ENCODE measurements at places on chromosomes 6 and 20.

- peak; percentile 56 for DNase-seq
These were observed 15.4 kb upstream of the SNHG17 start for GRCh38 chr20:38450412-38450975.

DNA sequence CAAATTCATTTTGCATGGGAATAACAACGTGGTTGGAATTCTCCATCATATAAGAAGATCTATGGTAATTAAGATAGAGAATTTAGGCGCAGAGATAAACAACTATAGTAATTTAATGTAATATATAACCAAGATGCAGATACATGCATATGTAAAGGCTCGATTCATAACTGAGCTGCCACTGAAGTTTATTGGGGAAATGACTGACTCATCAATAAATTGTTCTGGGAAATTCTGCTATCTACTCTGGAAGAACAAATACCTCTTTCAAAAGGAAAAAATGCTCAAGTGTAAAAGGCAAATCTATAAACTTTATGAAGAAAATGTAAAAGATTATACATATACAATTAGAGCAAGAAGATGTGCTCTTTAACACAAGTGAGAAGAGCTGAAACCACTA, 596.4 kb downstream of the MMUT start:
- DNase-seq = no peak

DNA sequence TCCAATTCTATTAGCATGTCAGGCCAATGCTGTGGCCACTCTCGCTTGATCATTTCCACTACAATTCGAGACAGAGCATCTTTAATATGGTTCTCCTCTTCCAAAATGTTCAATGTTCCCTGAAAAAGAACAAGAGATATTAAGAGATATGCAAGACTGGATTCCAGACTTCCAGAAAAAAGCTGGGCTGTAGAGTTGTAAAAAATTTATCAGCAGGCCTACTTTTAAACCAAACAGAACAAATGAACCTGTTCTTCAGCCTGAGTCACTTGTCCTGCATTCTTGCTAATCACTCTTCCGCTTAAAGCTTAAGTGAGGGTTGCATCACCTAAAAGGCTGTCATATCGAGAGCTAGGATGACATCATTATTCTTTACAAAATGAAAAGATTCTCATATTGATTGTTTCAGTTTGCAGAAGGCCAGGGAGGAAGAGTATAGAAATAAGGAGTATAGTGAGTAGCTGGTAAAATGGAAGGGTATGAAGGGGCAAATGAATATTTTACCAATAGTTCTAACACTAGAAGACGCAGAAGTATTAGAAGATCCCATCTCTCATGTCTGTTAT, 4.9 kb downstream of the XPO5 start:
- DNase-seq = peak; percentile 46

DNA sequence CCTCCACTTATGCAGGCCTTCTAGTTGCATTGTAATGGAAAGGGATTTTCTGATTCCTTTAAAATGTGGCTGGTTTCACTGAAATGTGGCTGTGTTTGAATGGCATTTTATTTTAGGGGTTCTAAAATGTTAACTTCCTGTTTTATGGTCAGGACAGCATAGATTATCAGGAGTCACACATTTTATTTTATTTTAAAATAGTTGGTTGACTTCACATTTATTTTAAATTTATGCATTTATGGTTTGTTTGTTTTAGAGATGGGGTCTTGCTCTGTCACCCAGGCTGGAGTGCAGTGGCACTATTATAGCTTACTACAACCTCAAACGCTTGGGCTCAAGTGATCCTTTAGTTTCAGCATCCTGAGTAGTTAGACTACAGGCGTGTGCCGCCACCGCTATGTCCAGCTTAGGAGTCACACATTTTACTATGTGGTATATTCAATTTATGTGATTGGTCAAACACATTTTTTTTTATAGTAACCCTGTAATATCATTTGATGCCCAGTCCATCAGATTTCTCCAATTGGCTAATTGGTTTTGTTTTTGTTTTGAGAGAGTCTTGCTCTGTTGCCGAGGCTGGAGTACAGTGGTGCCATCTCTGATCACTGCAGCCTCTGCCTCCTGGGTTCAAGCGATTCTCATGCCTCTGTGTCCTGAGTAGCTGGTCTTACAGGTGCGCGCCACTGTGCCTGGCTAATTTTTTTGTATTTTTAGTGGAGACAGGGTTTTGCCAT, 2.3 kb downstream of the DTD1 start:
- DNase-seq = no peak

DNA sequence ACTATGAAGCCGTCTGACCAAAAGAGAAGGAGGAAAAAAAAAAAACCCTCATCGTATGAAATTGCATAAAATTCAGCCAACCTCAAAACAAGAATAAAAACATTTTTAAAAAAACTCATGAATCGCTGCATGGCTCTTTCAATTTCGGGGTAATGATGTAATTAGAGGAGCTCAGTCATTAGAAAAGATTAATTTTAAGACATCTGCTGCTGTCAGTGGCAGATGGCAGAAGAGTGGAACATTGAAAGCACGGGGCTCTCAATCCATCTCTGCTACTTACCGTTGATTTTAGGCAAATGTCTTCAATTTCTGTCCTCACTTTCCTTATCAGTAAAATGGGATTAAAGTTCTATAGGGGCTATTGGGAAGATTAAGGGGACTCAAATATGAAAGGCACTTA, 79.1 kb downstream of the EYA2 start:
- no peak for DNase-seq

- DNase-seq = no peak
These were observed 106.4 kb upstream of the ASCC3 start for GRCh38 chr6:100987556-100987955.

- peak; percentile 43 for DNase-seq
These were observed 55.0 kb upstream of the VSX1 start for GRCh38 chr20:25136643-25137559.

DNA sequence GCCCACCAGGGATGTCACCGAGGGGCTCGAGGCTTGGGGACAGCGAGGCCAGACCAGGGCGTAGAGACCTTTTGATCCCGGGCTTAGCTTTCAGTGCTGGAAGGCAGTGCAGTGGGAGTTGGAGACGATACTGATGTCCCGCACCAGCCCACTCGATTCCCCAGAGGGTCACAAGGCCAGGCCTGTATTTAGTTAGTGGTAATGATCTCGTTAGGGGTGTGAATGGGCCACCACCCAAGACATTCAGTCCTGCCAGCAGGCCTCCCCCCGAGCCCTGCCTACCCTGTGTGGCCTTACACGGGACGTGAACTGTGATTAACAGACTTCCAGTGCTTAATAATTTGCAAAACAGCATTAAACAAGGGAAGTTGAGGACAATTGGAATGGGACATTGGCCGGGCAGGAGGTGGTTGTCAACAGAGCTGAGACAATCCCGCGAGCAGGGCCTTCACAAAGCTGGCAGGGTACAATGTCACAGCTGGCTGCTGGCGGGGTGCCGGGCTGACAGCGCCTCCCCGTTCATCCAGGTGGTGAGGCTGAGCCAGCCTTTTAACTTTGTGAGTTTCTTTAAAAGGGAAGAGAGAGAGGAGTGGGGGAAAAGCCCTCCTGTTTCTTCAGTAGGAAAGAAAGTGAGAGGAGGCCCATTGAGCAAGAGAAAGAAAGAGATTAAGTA, 175.3 kb upstream of the RALGAPA2 start:
- DNase-seq = no peak

DNA sequence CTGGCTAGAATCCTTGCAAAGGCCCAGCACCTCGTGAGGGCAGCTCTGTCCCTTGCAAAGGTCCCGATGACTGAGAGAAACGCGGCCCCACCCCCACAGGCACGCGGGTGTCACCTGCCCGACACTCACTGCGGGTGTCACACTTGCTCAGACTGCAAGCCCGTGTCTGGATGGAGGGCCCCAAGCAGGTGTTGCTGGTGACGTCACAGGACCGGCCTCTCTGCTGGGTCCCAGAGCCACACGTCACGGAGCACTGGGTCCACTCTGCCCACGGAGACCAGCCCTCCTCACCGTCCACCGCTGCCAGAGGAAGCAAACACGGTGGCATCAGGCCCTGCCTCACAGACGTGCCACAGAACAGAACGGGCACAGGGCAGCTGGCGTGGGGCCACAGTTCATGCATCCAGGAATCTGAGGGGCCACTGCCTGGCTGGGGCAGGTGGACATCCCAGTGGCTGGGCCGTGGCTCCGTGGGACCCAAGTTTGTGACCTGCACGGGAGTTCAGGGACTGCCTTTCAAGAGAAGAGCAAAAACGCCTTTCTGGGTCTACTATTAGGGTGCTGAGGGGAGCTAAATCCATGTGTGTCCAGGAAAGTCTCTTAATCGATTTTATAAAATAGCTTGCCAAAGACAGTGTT, 16.0 kb downstream of the THBS2 start:
- DNase-seq = no peak

DNA sequence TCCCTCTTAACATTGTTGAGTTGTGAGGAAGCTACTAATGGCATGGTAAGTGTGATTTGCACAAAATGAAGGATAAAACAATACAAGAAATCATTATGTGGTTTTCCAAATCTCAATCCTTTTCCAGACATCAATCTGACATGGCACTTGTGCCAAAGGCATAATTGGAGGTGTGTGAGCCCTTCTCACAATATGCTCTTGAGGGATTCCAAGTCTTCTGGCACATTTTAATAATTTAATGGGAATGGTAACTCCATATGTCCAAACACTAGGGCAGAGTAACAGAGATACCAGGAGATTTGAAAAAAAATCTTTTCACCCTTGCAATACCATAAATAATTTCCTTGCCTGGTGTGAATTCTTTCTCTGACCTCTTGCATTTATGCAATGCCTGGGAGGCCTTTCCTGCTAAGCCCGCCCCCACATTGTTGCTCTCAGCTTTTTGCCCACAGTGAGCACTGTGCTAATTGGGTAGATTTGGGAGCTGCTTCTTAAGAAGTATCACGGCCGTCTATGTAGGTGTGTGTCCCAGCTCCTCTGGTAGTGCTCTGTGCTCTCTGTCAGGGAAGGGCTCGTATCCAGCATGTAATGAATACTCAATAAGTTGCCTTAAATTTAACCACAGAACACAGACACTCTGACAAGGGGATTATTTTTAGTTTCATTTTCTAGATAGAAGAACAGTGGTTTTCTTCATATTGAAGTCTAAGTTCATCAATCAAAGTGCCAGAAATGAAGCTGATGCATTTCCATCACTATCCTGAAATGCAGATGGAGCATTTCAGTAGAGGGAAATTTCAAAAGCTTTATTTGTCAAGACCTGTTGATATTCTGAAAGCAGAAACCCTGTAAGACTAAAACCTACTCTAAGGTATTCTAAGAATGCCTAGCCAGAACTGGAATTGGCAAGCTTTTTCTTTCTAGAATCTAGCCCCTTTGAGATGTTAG, 54.4 kb upstream of the CEP85L start:
- DNase-seq = no peak

GRCh38 chr6:132887204-132887603, 72.8 kb downstream of the RPS12 start:
- no peak for DNase-seq

GRCh38 chr20:24665741-24666191, 196.3 kb downstream of the SYNDIG1 start:
- DNase-seq = no peak

- DNase-seq = no peak
These were observed 102.2 kb downstream of the DCDC2 start for GRCh38 chr6:24255676-24256075.

DNA sequence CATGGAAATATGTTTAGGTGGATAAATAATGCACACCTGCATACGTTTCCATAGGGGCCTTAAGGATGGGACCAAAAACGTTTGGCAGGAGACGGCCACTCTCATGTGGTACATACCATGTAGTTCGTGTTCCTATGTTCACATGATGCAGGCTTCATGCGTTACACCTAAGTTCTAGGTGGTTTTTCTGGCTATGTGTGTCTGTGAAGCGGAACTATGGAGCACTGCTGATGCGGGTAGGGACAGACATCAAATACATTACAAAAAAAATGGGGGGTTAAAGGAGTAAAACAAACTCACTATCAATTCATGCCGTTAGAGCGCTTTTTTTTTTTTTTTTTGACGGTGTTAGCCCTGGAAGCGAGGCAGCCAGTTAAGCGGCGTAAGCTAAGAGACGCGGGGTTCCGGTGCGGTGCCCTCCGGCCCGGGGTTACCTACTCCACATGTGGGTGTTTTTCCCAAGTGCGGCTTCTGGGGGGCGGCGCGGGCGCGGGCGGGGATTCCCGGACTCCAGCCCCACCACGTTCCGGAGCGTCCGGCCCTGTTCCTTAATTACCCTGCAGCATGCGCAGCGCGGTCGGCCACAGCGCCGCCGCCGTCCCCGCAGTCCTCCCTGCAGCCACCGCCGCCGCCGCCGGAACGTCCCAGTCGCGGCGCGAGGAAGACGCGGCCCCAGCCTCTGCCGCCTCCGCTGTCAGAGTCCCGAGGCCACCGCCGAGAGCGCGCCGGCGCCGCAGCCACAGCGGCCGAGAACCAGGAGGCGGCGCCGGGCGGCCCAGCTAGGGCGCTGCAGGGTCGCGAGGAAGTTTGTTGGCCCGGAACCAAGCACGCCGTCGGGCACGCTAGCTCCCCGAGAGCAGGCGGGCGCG, 648 bp downstream of the COL19A1 start:
- DNase-seq = no peak

DNA sequence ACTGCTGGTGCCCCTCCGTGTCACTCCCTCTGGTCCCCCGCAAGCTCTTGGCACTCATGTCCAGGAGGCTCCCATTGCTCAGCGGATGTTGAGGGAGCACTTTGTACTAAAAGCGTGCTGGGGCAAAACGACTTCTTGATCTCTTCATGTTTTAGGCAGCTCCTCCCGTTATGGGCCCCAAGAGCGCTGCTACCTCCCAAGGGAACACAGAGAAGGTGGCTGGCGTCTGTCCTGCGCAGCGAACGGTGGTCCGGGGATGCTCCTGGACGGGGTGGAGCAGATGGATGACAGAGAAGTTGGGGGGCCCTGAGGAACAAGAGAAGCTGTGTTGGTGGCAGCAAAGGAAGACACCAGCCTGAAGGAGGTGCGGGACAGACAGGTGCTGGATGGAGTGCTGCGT, 99.8 kb downstream of the TMEM242 start:
- DNase-seq = no peak

DNA sequence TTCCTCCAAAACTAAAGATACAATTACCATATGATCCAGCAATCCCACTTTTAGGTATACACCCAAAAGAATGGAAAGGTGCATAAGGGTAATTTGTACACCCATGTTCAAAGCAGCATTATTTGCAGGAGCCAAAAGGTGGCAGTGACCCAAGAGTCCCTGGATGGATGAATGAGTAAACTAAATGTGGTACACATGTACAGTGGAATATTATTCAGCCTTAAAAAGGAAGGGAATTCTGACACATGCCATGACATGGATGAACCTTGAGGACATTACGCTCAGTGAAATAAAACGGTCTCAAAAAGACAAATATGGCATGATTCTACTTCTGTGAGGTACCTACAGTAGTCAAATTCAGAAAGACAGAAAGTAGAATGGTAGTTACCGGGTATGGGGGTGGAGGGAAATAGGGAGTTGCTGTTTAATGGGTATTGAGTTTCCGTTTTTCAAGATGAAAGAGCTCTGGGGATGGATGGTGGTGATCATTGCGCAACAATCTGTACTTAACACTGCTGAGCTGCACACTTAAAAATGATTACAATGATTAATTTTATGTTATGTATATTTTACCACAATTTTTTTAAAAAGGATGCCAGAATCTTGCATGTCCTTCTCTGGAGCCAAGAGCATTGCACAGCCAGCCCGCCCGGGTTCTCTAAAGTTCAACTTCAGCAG, 518.9 kb upstream of the JARID2 start:
- DNase-seq = no peak

- DNase-seq = no peak
These were observed 64.2 kb upstream of the SLC35B3 start for GRCh38 chr6:8499540-8499939.
